ENCODE measurements at places on chromosomes 2 and 18. TPM values are rescaled to one million over a fixed set of nuclear protein-coding genes. Genes with fewer than 3 reads are reported as not detected.

GRCh38 chr2:205216580-205216979 lies 465.7 kb upstream of the NRP2 start:
- no peak for DNase-seq

LYPD6B gene
- total RNA-seq = 5.4 TPM

- DNase-seq = no peak
Measured at GRCh38 chr2:241752689-241753276, 18.4 kb downstream of the D2HGDH start.

DSC3 gene
- 0.11 TPM for total RNA-seq

DNA sequence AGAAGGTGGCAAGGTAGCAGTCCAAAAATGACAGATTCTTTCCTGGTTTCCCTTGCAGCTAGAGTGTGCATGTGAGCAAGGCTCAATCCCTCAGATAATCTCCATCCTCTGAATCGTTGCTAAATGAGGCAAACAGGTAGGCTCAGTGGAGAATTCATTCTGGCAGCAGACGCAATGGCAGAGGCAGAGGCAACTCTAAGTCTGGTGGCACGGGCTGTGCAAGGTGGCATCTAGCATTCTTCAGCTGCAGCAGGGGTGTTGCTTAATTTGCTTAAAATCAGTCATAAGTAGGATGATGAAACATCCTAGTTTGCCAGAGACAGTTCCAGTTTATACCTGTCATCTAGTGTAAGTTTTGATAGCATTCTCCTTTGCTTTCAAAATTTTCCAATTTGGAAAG lies 391.1 kb upstream of the MEX3C start:
- DNase-seq = no peak

DNA sequence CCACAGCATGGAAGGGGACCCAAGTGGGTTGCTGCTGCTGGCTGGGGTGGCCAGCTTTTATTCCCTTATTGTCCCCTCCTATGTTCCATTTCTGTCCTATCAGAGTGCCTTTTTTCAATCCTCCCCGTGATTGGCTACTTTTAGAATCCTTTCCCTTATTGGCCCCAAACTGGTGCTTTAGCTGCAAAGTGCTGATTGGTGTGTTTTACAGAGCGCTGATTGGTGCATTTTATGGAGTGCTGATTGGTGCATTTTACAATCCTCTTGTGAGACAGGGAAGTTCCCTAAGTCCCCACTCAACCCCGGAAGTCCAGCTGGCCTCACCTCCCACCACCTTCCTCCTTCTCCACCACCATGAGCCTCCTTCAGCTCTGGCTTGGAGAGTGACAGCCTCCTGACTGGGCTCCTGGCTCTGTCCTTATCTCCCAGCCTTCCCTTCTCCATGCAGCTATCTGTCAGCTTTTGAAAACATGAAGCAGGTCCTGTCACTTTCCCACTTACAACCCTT lies 20.7 kb upstream of the PLB1 start:
- DNase-seq = peak; percentile 26
